ENCODE measurements at places on chromosomes 7 and 10.

DNA sequence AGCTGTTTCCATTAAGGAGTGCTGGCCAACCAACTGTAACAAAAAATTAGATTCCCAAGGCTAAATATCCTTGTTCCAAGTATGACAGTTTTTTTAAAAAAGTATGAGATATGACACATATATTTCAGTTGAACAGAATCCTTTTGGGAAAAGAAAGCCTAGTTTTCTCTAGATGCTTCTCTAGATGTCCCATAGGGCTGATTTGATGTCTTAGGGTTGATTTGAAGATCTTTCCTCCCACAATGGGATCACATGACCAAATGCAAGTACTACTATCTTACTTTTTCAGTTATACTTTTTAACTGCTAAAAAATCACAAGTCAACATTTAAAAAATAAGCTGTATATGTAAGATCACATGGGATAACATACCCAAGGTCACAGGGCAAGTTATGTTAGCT, 3.7 kb downstream of the NAMPT start:
- no peak for DNase-seq

- no peak for DNase-seq
Observed at GRCh38 chr7:99270702-99271101, 1.9 kb upstream of the MYH16 start.

GRCh38 chr10:2462581-2462980, 604.8 kb upstream of the PFKP start:
- DNase-seq = no peak

- no peak for DNase-seq
Observed at GRCh38 chr7:1092806-1093501, 5.0 kb downstream of the GPER1 start.

GRCh38 chr10:93462881-93463280, 19.3 kb downstream of the MYOF start:
- DNase-seq = peak; percentile 42

DNA sequence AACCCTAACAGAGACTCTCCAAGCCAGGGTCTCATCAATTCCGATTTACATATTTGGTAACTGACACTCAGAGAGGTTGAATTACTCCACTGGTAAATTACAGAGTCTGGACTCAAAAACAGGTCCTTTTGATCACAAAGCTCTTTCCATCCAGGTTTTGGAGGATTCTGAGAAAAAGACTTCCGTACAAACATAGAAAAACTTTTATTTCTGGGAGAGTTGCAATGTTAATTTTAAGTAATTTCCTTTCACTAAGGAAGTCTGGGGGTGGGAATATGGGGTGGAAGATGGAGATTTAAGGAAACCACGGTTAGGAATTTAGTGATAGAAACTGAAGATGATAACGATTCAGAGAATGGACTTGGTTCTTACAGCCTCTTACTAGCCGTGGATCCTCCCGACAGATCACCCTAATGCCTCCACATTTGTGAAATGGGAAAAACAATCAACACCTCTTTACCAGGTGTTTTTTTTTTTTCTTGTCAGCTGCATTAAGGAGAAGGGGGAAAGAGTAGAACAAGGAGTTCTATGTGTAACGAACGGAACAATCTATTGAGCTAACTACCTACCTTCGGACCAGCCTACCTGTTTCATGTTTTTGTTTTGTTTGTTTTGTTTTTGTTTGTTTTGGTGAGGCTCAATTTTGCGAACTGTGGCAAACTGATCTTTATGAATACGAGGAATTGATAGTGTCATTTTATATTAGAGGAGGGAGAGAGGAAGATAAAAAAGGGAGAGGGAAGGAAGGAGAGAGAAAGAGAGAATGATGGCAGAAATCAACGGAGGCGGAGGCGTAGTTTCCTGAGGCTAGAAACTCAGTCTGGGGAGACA, 1.7 kb upstream of the RBM20 start:
- no peak for DNase-seq

- DNase-seq = no peak
Observed at GRCh38 chr7:1675673-1676549, 5.8 kb downstream of the ELFN1 start.

DNA sequence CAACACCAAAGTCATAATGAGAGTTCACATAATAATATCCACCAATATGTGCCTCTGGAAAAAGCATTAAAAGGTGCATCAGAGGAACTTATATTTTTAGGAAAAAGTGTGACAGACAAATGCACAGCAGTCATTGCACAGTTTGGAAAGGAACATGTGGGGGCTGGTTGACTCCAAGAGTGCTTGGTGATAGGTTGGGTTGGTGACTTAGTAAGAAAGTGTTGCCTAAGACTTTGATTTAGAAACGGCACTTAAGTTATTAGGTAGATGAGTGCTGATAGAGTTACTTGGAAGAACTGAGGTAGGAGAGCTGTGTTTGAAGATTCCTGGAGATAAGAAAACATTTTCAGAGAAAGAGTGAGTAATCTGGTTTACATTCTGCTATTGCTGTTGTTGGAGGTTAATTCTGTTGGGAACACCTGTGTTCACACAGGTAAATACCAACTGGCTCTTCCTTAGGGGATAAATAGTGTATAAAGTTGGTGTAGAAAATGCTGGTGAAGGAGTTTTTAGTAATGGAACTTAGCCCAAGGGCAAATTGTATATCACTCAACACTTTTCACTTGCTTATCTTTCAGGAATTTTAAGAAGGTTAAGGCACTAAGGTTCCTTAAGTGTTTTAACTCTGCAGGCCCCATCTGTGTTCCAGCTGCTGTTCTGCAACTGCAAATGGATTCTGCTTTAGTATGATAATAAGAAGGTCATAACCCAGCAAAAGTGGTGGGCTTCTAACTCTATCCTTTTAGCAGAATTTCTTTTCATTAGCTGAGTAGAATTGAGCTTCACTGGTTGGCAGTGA, 196.1 kb downstream of the NSUN6 start:
- DNase-seq = no peak

Data from stimulated activated CD8-positive, alpha-beta memory T cell treated with anti-CD3 and anti-CD28 coated beads, Interleukin-15, amount 100 ng/mL, for 48 hours (primary cell).